ENCODE measurements at places on chromosomes 13 and 19. TPM values are rescaled to one million over a fixed set of nuclear protein-coding genes. Genes with fewer than 3 reads are reported as not detected.
A peak's percentile ranks its signal among the peaks of the same experiment; 100 is the strongest.

DNA sequence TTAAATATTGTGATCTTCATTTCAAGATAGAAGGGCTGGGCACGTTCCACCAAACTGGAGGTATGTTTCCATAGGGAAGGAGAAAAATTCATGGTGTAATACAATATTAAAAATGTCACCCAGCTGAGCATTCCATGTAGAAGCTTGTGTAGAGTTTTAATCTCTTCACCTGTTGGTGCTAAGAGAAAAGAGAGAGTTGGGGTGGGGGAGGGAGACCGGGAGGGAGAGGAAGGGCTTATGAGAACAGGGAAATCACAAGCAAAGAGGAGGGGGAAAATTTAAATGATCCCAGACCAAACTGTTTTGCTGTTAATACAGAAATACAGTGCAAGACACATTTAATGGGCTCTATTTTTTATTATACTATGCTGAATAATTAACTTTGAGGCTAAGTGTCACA lies 345.8 kb downstream of the ZNF536 start:
- H3K4me3 ChIP-seq: no peak overlapping the region
- H3K27me3 ChIP-seq: peaks cover 10% of the 10 kb centered on the region
- no peak overlapping the region for H3K27ac ChIP-seq
- DNase-seq: no peak

GRCh38 chr19:43561139-43561970 lies 14.0 kb downstream of the XRCC1 start:
- no peak for DNase-seq
- H3K36me3 ChIP-seq: no peaks in the 10 kb centered on the region
- no peak overlapping the region for H3K27ac ChIP-seq
- H3K27me3 ChIP-seq: no peaks in the 10 kb centered on the region
- H3K4me3 ChIP-seq: no peak overlapping the region

Gene NLRP4
- not detected for total RNA-seq

- no peak overlapping the region for H3K4me3 ChIP-seq
- no peaks in the 10 kb centered on the region for H3K27me3 ChIP-seq
- DNase-seq: no peak
- H3K36me3 ChIP-seq: no peaks in the 10 kb centered on the region
- H3K4me1 ChIP-seq: no peaks in the 10 kb centered on the region
Observed at GRCh38 chr13:99938635-99939034, 32.9 kb downstream of the ZIC5 start.

GRCh38 chr19:5281588-5281987 lies 59.0 kb downstream of the PTPRS start:
- no peaks in the 10 kb centered on the region for H3K27me3 ChIP-seq
- DNase-seq: no peak
- H3K27ac ChIP-seq: no peak overlapping the region
- no peaks in the 10 kb centered on the region for H3K4me1 ChIP-seq

- H3K27me3 ChIP-seq: no peaks in the 10 kb centered on the region
- H3K4me1 ChIP-seq: no peaks in the 10 kb centered on the region
- no peaks in the 10 kb centered on the region for H3K36me3 ChIP-seq
- no peak overlapping the region for H3K27ac ChIP-seq
- no peak overlapping the region for H3K4me3 ChIP-seq
Observed at GRCh38 chr19:51318687-51319648, 7.5 kb downstream of the IGLON5 start.

DNA sequence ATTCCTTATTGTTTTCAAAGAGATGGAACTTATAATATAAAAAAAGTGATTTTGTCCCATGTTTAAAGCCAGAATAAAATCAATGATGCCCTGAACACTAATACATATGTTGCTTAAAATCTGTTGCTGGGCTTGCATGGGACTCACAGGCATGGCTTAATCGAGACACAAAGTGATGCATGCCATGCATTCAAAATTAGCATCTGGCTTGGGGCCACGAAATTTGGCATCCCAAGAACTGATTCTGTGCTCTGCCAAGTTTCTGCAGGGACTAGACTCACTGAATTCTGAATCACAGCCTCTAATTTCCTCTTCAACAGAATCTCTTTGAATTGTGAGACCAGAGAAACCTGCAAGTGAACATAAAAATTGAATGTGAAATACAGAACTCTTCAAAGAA lies 109.2 kb downstream of the PCDH17 start:
- DNase-seq: no peak
- no peaks in the 10 kb centered on the region for H3K36me3 ChIP-seq
- H3K27me3 ChIP-seq: no peaks in the 10 kb centered on the region
- no peak overlapping the region for H3K27ac ChIP-seq

Gene KLK14
- not detected for total RNA-seq

DNA sequence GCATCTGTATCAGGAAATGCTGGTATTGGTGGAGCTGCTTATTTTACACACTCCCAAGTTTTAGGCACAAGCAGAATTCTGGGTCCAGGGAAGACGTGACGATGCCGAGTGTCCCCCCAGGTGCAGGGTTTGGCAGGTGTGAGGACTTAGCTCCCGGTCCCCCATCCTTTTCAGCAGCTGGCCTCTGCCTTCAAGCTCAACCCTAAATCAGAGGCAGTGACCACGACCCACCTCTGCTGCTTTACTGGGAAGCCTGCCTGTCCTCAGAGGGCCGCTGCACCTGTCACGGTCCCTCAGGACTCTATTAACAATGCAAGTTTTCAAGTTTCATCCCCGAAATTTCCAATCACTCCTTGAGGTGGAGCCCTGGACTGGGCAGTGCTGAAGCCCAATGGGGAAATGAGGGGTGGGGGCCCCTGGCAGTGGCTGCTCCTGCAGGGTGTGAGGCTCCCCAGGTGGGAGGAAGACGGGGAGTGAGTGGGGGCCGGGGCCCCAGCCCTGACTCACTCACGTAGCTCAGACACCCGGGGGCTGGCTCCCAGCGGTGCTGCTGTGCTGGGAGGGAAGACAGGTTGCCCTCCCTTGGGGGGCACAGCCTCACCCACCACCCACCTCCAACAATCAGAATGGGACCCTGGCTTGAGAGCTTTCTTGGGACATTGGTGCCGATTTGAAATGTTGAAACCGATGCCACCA lies 92.6 kb upstream of the MCF2L start:
- H3K27me3 ChIP-seq: no peaks in the 10 kb centered on the region
- no peak for DNase-seq
- no peak overlapping the region for H3K27ac ChIP-seq

Gene TEX29
- total RNA-seq: not detected

DNA sequence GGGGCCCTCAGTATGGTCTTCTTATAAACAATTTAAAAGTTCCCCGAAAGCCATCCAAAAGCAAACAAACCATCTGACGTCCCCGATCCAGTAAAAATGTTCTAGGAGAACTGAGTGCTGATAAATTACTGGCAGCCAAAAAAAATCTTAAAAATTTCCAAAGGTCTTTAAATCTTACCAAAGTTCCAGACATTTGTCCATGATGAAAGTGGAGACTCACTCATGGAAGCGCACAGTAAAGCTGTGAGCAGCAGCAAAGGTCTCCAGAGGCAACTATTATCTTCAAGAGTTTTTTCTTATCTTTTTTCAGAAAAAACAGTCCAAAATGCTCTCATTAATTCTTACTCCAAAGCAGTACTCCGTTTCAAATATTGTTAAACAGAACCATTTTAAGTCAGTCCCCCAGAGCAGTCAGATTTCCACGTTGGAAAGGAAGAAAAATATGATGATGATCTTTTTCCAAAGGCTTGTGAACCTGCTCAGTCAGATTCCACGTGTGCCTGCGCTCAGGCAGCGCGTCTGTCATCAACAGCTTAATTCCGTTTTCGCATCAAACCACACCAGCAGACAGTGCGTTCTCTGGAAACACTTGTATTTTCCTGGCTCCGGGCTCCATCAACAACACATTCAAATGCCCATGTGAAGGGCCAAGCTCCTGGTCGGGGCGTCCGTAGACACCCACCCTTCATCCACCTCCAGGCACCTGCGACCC lies 85.4 kb downstream of the COL4A1 start:
- no peaks in the 10 kb centered on the region for H3K36me3 ChIP-seq
- no peaks in the 10 kb centered on the region for H3K4me1 ChIP-seq
- no peaks in the 10 kb centered on the region for H3K27me3 ChIP-seq
- no peak overlapping the region for H3K4me3 ChIP-seq
- no peak overlapping the region for H3K27ac ChIP-seq

GRCh38 chr13:112983428-112984196 lies 14.6 kb downstream of the MCF2L start:
- no peak overlapping the region for H3K27ac ChIP-seq
- H3K27me3 ChIP-seq: no peaks in the 10 kb centered on the region
- H3K4me1 ChIP-seq: no peaks in the 10 kb centered on the region
- no peak for DNase-seq
- no peak overlapping the region for H3K4me3 ChIP-seq

DNA sequence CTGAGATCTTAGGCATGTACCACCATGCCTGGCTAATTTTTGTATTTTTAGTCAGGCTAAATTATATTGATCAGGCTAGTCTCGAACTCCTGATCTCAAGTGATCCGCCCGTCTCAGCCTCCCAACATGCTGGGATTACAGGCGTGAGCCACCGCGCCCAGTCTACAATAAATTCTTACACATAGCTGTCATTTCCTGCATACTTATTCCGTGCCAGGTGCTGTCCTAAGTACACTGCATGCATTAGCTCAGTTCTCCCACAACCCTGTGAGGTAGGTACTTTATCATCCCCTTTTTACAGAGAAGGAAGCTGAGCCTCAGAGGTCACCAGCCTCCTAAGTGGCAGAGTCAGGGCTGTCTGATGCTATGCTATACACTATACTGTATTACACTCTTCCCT lies 7.2 kb upstream of the RHPN2 start:
- H3K27me3 ChIP-seq: no peaks in the 10 kb centered on the region
- H3K27ac ChIP-seq: peak overlapping the region; percentile 96
- peaks cover 53% of the 10 kb centered on the region for H3K4me1 ChIP-seq
- H3K36me3 ChIP-seq: no peaks in the 10 kb centered on the region
- H3K4me3 ChIP-seq: no peak overlapping the region

Gene KIRREL2
- 5.0 TPM for total RNA-seq

GRCh38 chr19:47651132-47651531 lies 42.2 kb downstream of the BICRA start:
- no peak overlapping the region for H3K4me3 ChIP-seq
- DNase-seq: no peak
- H3K27ac ChIP-seq: no peak overlapping the region
- no peaks in the 10 kb centered on the region for H3K27me3 ChIP-seq
- no peaks in the 10 kb centered on the region for H3K36me3 ChIP-seq

GRCh38 chr19:2858864-2859263 lies 8.3 kb upstream of the ZNF556 start:
- no peaks in the 10 kb centered on the region for H3K36me3 ChIP-seq
- no peak for DNase-seq
- H3K4me3 ChIP-seq: no peak overlapping the region
- no peaks in the 10 kb centered on the region for H3K27me3 ChIP-seq
- no peaks in the 10 kb centered on the region for H3K4me1 ChIP-seq

DNA sequence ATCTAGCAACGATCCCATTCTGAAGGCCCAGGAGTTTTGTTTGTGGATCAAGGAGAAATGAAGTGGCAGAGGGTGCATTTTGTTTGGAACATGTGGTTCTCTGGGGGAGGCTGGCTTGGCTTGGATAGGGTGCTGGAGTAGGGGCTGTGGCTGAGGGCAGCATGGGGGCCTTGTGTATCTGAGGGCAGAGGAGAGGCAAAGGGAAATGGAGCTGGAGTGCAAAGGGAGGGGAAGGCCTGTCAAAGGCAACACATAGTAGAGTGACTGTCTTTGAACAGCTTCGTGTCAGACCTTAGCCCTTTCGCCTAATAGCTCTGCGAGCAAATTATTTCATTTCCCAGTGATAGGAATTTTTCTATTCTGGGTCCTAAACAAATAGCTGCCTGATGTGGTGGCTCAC lies 187.2 kb downstream of the KCNRG start:
- peaks cover 17% of the 10 kb centered on the region for H3K4me1 ChIP-seq
- no peaks in the 10 kb centered on the region for H3K36me3 ChIP-seq
- DNase-seq: no peak
- H3K4me3 ChIP-seq: no peak overlapping the region
- H3K27ac ChIP-seq: peak overlapping the region; percentile 66

DNA sequence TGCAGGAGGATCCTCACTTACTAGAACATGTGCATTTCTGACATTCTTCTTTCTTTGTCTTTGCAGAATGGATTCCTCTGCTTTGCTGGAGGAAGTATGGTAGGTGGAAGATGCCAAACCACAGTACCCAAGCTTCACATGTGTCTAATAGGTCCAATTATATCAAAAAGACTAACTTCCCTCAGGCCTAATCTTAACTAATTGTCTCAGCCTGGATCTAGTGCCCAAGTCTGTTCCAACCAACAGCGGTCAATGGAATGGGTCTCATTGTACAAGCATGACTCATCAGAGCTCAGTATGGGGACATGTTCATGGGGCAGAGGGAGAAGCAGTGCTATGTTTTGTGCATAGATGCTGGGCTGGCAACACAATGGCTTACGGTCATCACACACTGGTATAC lies 81.6 kb upstream of the CSNK1A1L start:
- H3K27me3 ChIP-seq: no peaks in the 10 kb centered on the region
- no peak overlapping the region for H3K27ac ChIP-seq
- no peaks in the 10 kb centered on the region for H3K36me3 ChIP-seq
- no peak for DNase-seq
- no peak overlapping the region for H3K4me3 ChIP-seq
- no peaks in the 10 kb centered on the region for H3K4me1 ChIP-seq

DNA sequence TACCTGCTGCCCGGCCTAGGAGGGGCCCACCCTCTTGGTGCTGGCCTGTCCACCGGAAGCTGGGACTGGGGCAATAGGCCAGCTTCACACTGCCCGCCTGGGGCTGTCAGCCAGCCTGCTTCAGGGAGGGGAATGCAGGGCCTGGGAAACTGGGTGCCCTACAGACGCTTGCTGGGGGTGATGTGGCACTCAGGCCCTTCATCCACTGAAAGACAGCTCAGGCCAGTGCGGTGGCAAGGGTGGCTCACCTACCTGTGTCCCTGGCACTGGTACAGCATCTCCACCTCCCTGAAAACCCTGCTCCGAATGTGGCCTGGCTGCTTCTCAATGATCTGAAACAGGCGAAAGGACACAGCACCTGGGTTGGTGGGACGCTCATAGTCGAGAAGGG lies 7.8 kb downstream of the MKNK2 start:
- 0 out of 2 replicates have a peak overlapping the region, but pooled peaks have one; percentile 77 for H3K27ac ChIP-seq
- DNase-seq: no peak
- H3K27me3 ChIP-seq: no peaks in the 10 kb centered on the region
- no peak overlapping the region for H3K4me3 ChIP-seq
- peaks cover 53% of the 10 kb centered on the region for H3K4me1 ChIP-seq
- H3K36me3 ChIP-seq: no peaks in the 10 kb centered on the region

DNA sequence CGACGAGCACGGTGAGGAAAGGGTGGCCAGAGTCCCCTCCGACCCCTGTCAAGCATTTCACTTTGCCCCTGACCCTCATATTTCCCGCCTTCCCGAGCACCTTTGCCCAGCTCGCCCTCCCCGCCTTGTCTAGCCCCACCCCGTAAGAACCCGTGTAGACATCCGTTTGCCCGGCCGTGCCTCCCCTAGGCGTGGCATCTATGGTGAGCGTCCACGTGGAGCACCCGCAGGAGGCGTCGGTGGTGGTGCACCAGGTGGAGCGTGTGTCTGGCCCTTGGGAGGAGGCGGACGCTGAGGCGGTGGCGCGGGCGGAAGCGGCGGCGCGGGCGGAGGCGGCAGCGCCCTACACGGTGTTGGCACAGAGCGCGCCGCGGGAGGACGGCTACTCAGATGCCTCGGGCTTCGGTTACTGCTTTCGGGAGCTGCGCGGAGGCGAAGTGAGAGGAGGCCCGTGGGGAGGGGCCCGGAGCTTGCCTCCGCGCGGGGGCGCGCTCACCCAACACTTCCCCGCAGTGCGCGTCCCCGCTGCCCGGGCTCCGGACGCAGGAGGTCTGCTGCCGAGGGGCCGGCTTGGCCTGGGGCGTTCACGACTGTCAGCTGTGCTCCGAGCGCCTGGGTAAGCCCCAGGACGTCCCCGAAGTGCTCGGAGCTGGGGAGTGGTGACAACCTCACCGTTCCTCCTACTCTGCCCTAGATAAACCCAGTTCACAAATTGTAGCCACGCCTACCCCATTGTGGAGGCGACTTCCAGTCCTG lies 4.2 kb downstream of the LTBP4 start:
- DNase-seq: no peak
- peak overlapping the region; percentile 61 for H3K27ac ChIP-seq
- peaks cover 12% of the 10 kb centered on the region for H3K4me1 ChIP-seq
- peak overlapping the region; percentile 62 for H3K4me3 ChIP-seq
- no peaks in the 10 kb centered on the region for H3K36me3 ChIP-seq
- no peaks in the 10 kb centered on the region for H3K27me3 ChIP-seq
